ENCODE measurements at places on chromosomes 6 and 20. TPM values are rescaled to one million over a fixed set of nuclear protein-coding genes. Genes with fewer than 3 reads are reported as not detected.

The GNL1 gene
- 121 TPM for total RNA-seq

The ERVFRD-1 gene
- not detected for total RNA-seq

The PGC gene
- not detected for total RNA-seq

GRCh38 chr6:32430179-32430578, 9.5 kb upstream of the HLA-DRA start:
- no peaks in the 10 kb centered on the region for H3K36me3 ChIP-seq
- DNase-seq, result no peak
- H3K27ac ChIP-seq, result no peak overlapping the region
- H3K4me3 ChIP-seq, result no peak overlapping the region
- peaks cover 7% of the 10 kb centered on the region for H3K27me3 ChIP-seq

GRCh38 chr20:17887331-17888030, 81.1 kb downstream of the SNX5 start:
- H3K27me3 ChIP-seq, result peaks cover 41% of the 10 kb centered on the region
- DNase-seq, result no peak
- no peak overlapping the region for H3K27ac ChIP-seq
- H3K36me3 ChIP-seq, result no peaks in the 10 kb centered on the region

DNA sequence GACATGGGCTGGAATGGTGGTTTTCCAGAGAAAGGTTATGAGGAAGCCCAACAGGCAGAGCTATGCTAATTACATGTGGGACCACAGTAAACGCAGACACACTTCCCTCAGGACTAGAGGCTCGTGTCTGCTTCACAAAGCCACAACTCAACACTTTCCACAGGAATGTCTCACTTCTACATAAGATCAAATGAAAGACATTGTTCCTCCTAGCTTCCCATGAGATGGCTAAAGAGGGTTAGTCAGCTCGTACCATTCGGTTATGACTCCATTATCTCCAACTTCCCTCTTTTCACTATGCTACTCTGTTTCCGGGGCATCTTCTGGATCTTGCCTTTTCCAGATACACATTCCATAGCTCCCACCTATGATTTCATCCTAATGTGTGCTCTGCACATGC, 29.1 kb upstream of the ZC3H12D start:
- H3K27me3 ChIP-seq, result no peaks in the 10 kb centered on the region
- H3K36me3 ChIP-seq, result peaks cover 25% of the 10 kb centered on the region
- no peak for DNase-seq

- peak; percentile 69 for DNase-seq
- H3K27ac ChIP-seq, result no peak overlapping the region
- H3K4me3 ChIP-seq, result peak overlapping the region; percentile 44
- H3K27me3 ChIP-seq, result no peaks in the 10 kb centered on the region
- peaks cover 24% of the 10 kb centered on the region for H3K4me1 ChIP-seq
Observed at GRCh38 chr20:10558635-10559187, 115.1 kb downstream of the JAG1 start.

DNA sequence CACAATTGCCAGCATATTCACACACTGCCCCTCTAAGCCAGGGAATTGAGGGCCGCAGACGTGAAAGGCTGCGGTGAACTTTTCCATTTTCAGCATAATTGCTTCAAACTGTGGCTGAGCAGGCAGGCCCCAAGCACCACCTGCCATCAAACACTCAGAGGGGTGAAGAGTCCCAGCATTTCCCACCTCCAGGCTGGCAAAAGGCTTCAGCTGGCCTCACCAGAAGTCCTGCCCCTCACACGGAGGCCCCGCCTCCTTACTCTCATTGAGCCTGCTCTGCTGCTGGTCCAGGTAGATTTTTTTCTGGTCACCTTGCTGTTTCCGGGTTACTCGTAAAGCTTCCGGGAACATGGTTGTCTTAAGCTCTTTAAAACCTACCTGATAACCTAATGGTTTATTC, 52.0 kb upstream of the PRELID3B start:
- no peaks in the 10 kb centered on the region for H3K36me3 ChIP-seq
- H3K4me1 ChIP-seq, result no peaks in the 10 kb centered on the region
- H3K27ac ChIP-seq, result no peak overlapping the region
- no peak for DNase-seq
- H3K4me3 ChIP-seq, result no peak overlapping the region

- no peak overlapping the region for H3K27ac ChIP-seq
- H3K36me3 ChIP-seq, result no peaks in the 10 kb centered on the region
- H3K4me3 ChIP-seq, result no peak overlapping the region
- DNase-seq, result no peak
Observed at GRCh38 chr6:52526634-52527033, 50.2 kb downstream of the TRAM2 start.

DNA sequence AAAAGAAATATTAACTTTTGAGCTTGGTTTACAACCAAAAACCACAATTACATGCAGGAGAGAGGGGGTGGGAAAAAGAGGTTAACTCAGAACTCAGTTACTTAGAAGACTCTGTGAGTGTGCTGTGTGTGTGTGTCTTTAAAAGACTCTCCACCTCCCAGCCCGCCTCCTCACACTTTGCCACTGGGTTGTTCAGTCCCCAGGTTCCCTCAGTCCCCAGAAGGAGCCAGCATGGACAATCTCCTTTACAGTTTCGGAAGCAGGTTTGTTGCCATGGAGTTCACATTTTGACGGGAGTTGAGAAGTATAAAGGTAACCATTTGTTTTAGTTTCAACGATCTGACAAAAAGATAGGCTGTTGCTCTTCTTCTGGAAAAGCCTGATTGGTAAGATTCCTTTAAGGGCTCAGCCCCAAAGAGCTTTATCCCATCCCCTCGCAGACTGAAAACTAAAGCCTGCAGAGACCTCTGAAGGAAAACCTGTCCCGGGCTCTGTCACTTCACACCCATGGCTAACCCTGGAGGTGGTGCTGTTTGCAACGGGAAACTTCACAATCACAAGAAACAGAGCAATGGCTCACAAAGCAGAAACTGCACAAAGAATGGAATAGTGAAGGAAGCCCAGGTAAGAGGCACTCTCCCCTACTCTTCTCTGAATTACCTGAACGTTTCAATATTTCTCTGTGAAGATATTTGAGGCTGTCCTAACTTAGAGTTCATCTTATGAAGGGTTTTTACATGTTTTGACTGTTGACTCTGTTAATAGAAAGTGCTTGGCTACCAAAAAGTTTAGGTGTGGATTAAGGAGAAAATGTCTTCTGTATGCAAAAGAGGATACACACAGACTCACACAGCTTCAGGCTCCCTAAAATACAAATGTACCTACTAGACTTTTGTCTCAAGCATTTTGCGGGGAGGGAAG, at the start of gene SPTLC3:
SPTLC3 (plus strand) TSS at position 212 of the 921 bp plus-strand sequence; CDS start at position 508, 296 bp downstream.
- peak within 1 kb of the TSS; percentile 76 for H3K27ac ChIP-seq
- no peak for DNase-seq
- peaks cover 32% of the 10 kb centered on the region for H3K4me1 ChIP-seq
- H3K4me3 ChIP-seq, result peak within 1 kb of the TSS; percentile 76
- H3K36me3 ChIP-seq, result no peaks in the 10 kb centered on the region
- H3K27me3 ChIP-seq, result no peaks in the 10 kb centered on the region

DNA sequence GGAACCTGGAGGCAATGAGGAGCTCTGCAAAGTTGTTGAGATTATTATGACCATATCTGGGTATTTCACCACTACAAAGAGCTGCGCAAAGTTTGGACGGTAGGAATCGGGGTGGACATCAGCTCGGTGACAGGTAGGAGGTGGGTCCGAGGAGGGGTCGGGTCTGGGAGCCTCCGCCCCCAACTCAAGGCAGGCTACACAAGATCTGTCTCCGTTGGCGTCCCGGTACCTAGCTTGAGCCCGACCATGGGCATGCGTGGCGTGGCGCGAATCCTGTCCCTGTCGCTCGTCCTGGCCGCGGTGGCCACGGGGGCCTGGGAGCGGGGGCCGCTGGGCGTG, 40.2 kb upstream of the ZNFX1 start:
- H3K27me3 ChIP-seq, result peaks cover 63% of the 10 kb centered on the region
- H3K4me1 ChIP-seq, result peaks cover 17% of the 10 kb centered on the region
- no peaks in the 10 kb centered on the region for H3K36me3 ChIP-seq
- DNase-seq, result no peak
- no peak overlapping the region for H3K27ac ChIP-seq

All from activated T-cell treated with anti-CD3 and anti-CD28 coated beads, Interleukin-2, amount 50 U/mL, for 72 hours (primary cell).